Jurkat, Clone E6-1 (cell line): ENCODE measurements at places on chromosomes 1 and 21.

- DNase-seq: no peak
These were observed 483 bp downstream of the CHML start for GRCh38 chr1:241639623-241640148.

DNA sequence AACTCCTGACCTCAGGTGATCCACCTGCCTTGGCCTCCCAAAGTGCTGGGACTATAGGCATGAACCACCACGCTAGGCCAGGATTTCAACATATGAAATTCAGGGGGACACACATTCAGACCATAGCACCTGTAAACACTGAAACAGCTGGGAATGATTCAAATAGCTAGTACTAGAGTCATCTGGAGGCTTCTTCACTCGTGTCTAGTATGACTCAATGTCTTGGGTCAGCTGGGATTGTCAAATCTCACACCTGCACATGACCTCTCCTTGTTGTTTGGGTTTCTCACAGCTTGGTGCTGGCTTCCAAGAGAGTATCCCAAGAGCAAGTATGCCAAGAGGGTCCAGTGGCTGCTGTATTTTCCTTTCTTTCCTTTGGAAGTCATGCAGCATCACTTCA lies 75.1 kb downstream of the PGM1 start:
- no peak for DNase-seq

DNA sequence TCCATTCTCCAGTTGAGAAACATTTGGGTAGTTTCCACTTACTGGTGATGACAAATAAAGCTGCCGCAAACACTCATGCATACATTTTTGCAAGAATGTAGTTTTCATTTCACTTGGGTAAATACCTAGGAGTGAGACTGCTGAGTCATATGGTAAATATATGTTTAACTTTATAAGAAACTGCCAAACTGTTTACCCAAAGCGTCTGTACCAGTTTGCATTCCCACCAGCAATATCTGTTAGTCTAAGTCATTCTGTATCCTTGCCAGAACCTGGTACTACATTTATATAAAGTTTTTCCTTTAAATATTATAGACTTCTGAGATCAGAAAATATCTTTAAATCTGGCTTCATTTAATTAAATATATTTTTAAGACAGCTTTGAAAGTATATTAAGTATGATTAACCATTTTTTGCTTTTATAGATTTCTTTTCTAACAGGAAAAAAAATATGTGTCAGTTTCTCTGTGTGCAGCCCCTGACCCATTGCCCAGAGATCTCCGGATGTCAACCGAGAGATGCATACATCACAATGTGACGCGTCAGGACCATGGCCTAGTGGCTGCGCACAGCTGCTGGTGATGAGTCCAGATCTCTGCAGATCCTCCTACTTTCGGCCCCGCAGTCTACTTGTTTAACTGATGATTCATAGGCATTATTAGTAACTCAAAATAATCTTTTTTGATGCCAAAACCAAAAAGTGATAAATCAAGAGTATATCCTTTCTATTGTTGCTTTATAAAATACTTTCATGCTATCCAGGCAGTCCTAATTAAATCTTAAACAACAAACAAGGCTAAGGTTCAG lies 227.1 kb upstream of the MAP1LC3C start:
- no peak for DNase-seq

DNA sequence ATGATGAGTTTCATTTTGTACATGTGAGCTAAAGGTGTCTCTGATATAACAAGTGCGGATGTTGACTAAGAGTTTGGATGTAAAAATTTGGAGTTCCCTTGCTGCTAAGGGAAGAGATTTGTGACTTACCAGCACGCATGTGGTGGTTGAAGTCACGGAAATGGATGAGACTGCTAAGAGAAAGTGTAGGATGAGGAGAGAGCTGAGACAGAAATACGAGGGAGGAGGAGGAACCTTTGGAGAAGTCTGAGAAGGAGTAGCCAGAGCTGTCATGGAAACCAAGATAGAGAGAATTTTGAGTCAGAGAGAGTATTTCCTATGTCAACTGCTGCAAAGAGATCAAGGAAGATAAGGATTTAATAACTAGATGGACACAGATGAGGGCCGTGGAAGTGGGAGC lies 106.5 kb upstream of the COL24A1 start:
- DNase-seq: no peak

GRCh38 chr1:240274569-240274968 lies 182.9 kb downstream of the FMN2 start:
- DNase-seq: no peak

DNA sequence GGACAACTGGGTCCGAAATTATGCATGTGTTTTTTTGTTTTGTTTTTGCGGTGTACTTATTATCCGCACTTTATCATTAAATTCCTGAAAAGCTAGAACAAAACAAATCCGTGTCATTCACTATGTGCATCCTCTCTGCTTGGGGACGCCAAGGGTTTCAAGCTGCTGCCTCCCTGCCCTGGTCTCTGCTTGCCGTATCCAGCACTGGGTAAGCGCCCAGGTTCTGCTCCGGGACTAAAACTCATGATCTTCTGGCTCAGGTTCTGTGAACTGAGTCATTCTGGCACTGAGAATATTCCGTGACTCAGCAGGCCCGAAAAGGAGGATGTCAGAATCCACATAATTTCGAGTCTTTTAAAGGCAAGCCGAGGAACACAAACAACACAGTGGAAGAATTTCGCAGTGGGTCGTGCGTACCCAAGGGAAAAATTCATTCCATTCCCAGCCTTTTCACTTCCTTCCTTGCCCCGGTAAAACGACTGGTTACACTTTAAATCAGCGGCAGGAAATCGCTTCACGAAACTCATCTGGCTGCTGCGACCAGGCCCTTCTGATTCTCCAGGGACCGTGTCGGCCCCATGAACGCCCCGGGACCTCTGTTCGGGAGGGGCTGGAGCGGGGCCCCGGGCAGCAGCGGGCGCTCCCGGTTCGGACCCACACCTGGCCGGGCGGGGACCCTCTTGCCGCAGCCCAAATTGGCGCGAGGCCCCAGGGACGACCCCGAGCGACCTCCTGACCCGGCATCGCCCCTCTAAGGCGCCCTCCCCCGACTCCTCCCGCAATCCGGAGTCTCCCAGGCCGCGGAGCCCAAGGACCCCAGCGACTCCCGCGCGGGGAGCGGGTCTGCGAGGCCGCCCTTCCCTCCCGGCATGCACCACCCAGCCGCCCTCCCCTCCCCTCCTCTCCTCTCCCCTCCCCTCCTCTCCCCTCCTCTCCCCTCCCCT lies 746 bp upstream of the LAMC1 start:
- no peak for DNase-seq

DNA sequence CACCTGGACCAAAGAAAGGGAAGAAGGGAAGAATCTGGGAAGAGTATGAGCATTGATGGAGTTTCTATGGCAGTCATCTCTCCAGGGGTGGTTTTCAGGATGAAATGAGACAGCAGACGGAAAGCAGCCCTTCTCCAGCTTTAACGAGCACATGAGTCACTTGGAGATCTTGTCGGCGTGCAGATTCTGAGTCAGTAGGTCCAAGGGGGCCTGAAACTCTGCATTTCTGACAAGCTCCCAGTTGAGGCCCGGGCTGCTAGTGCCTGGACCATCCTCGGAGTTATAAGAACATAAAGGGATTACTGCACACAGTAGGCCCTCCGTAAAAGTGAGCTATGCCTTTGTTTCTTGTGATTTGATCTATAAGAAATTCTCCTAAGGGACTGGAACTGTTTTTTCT lies 17.6 kb downstream of the HSPG2 start:
- no peak for DNase-seq

DNA sequence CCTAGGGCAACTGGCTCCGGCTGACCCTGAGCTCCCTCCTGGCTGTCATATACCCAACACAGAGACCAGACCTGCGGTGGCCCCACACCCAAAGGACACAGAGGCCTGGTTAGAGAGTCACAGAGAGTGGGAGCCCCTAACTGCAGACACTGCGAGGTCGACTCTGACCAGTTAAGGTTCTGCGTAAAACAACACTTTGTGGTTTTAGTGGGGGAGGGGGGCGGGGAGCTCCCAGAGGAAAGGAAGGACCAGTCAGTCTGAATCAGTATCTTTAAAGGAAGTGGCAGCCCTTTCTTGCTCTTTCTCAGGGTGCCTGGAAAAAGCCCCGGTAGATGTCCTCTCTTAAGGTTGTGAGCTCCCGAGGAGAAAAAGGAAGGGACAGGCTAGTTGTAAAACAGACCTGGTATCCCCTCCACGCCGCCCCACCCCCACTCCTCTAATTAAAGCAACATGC lies 2.4 kb downstream of the SSBP3 start:
- no peak for DNase-seq

DNA sequence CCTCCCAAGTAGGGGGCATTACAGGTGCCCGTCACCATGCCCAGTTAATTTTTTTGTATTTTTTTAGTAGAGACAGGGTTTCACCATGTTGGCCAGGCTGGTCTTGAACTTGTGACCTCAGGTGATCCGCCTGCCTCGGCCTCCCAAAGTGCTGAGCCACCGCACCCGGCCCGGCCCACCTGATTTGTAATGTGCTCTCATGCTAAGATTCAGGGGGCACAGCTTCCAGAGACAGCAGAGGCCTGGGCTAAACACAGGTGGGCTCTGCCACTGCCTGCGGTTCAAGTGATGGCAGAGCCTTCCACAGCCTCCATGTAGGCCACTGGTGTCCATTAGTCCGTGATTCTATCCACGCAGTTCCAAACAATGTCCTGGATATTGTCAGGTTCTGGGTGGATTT lies 98.4 kb downstream of the PDE9A start:
- no peak for DNase-seq

GRCh38 chr1:1426496-1427105 lies 5.5 kb upstream of the ANKRD65 start:
- DNase-seq: no peak

GRCh38 chr1:12333036-12333785 lies 103.4 kb downstream of the VPS13D start:
- DNase-seq: no peak

- no peak for DNase-seq
These were observed 12.3 kb upstream of the SSR2 start for GRCh38 chr1:156033011-156033410.

DNA sequence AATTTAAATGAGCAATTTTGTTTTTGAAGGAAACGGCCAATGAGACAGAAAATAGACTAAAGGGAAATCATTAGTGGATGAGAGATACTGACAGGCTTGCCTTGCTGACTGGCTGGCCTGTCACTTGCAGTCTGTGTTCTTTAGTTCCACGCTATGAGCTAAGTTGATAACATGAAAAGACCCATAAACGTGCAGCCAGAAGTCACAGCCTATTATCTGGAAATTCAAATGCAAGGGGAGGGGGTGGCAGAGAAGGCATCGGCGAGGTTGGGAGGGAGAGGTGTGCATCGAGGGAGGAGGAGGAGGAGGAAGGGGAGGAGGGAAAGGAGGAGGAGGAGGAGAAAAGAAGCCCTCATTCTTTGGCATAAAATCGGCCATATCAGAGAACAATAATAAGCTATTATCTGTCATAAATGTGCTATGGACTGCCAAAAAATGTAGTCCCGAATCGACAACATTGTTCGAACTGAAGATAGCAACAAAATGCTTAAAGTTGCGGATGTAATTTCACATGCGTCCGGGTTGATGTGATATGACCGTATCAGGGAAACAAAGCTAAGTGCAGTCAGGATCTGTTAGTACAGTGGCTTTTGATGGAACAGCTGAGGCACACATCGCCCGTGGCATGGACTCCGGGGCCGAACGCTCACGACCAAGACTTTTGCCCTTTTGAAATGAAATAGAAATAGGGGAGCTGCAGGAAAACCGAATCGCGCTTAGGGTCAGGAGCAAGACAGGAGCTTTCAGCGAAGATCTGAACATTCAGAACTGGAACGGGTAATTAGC lies 11.6 kb upstream of the BARHL2 start:
- DNase-seq: no peak

GRCh38 chr1:60886793-60887331 lies 195.5 kb upstream of the NFIA start:
- DNase-seq: no peak

GRCh38 chr1:160781914-160782689 lies 13.9 kb upstream of the LY9 start:
- DNase-seq: no peak

DNA sequence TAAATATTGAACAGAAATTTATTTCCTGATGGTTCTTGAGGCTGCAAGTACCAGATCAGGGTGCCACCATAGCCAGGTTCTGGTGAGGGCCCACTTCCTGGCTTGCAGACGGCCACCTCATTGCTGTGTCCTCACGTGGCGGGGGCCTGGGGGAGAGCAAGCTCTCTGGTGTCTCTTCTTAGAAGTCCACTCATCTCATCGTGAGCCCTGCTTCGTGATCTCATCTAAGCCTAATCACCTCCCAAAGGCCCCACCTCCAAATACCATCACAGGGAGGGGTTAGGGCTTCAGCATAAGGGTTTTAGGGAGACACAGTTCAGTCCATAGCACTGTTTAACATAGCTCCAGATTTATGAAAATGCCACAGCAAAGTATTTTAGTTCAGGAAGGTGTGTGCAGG lies 119.7 kb downstream of the PRDM2 start:
- DNase-seq: no peak

DNA sequence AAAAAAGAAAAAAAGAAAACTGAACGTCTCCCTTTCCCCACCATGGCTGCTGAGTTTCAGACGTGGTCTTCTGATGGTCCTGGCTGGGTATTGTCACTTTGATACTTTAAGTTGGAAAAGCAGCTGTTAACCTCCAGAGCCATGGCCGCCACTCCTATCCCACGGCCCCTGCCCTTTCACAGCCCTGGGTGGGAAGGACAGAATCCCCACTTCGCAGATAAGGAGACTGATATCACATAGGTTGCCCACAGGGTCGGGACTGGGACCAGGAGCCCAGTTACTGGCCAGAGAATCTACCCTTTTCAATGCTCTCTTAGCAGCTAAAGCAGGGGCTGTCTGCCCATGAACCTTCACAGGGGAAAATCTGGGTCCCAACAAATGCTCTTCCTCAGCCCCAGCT lies 16.8 kb downstream of the BMP8A start:
- no peak for DNase-seq

DNA sequence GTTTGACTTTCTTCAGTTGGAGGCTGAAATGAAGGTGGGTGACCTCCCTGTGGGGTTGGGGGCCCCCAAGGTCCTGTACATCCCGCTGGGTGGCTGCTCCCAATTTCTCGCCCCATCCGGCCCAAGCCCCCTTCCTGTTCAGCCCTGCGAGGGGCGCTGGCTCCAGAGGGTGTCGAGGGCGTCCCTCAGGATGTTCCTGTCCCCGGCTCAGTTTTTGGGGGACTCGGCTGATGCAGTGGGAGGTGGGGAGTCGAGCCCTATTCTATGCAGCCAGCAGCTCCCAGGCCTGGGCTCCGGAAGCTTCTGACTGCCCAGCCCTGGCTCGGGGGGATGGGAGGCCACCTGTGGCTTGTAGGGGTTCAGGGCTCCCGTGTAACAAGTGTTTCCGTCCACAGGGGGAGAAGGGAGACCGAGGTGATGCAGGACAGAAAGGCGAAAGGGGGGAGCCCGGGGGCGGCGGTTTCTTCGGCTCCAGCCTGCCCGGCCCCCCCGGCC lies 38.2 kb downstream of the SLC19A1 start:
- DNase-seq: no peak
